ENCODE measurements at places on chromosomes 6 and 20. TPM values are rescaled to one million over a fixed set of nuclear protein-coding genes. Genes with fewer than 3 reads are reported as not detected.
A peak's percentile ranks its signal among the peaks of the same experiment; 100 is the strongest.

GRCh38 chr20:50788045-50788991, 6.5 kb upstream of the BCAS4 start:
- DNase-seq = peak; percentile 81

Gene FLRT3
- total RNA-seq = 56.1 TPM

- no peak for DNase-seq
Measured at GRCh38 chr6:17484201-17484849, 90.9 kb downstream of the CAP2 start.

Gene SLC26A8
- total RNA-seq = not detected

GRCh38 chr20:33944914-33945313, 48.8 kb upstream of the RALY start:
- DNase-seq = no peak

All from Caki2 (cell line).